ENCODE measurements at places on chromosomes 1 and 21. TPM values are rescaled to one million over a fixed set of nuclear protein-coding genes. Genes with fewer than 3 reads are reported as not detected.

DNA sequence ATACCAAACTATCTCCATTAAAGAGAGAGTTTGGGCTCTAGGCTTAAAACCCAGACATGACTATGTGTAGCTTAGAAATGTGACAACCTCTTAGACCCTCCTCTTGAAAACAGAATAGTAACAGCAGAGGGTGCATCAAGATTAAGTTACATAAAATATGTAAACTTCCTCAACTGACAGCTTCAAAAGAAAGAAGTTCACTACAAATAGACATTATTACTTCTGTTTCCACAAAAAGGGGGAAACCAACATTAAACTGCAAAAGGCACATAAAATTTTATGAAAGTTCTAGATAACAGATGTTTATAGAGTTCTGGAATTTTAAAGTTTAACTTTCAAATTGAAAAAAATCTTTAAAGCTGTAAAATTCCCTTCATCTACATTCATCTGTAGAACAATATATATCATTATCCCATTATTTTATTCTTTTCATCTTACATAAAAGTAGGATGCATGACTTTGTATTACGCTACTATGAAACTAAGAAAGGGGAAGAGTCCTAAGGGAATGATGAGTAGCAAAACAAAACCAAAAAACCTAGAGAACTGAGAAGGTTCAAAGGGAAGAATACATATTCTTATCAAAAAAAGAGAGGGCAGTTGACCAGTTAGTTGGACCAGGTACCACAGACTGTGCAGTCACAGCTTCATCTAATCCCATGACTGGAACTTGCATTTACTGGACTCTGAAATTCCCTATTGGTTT, 177.0 kb downstream of the SIPA1L2 start:
- DNase-seq, result no peak

GRCh38 chr1:236206548-236206947, 64.2 kb downstream of the GPR137B start:
- DNase-seq, result no peak

Gene FRRS1
- total RNA-seq, result 1.2 TPM

DNA sequence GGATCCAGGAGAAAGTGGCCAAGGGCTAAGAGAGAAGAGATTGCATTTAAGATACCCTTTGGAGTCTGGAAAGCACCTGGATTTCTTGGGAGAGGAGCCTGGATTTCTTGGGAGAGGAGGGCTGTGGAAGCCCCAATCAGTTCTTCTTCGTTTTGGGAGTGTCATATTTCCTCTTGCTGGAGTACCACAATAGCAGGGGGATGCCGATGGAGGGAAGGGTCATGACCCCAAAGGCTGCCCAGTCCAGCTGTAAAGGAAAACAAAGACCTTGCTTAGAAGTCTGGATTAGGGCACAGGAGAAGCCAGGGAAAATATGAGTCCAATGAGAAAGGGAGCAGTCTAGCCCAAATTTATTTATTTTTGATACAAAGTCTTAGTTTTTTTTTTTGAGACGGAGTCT, 11.3 kb downstream of the SSR2 start:
- DNase-seq, result no peak

DNA sequence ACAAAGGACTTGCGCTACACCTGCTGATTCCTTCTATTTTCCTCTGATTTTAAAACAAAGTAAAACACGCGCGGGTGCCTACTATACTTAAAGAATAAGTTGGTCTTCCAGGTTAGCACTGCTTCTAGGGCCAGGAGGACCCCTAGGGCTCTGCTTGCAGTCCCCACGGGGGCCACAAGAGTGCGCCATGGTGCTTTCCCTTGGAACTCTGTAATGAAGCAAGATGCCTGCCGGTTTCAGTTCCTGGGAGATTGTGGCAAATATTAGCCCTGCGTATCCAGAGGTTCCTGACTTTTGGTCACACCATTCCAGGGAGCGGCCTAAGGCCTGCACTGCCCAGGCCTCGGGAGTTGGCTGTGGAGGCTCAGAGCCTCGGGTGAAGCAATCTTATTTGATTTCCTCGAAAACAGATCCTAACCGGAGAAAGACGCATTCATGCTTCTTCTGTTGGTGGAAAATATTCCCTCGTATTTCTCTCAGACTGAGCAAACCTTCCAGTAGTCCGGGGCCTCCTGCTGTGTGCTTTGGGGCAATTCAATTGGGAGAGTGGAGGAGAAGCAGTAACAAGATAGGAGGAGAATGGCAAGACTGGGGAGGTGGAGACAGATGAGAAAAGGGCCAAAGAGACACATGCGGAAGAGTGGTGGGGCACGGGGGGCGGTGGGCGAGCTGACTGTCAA, 25.3 kb downstream of the ADAM30 start:
- peak; percentile 61 for DNase-seq

GRCh38 chr1:201468501-201468843, 516 bp downstream of the PHLDA3 start:
- no peak for DNase-seq

GRCh38 chr1:30353637-30354036, 369.7 kb downstream of the MATN1 start:
- DNase-seq, result no peak

DNA sequence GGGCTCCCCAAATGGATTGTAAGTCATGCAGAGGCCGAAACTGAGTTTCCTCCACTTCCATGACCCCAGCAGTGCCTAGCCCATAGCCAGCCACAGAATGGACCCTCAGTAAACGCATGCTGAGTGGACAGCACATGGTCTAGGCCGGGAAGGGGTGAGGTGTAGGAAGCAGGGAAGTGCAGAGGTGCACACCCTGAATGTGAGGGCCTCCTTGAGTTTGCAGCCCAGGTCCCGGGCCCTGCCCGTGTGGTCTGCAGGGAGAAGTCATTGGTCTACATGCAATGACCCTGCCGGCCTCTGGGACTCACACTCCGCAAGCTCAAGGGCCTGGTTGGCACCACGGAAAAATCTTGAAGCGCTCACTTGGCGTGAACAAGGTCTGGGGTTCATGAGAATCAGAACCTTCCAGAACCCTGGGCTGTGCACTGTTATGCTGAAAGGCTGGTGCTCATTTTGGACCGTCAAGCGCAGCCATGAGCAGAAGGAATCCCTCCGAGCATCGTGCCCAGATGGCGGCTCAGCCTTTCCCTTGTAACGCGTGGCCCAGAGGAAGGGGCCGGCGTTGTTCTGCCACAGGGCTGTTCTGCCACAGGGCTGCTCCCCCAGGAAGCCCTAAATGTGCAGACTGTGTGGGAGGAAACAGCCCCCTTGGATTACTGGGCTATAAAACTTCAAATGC, 66.4 kb downstream of the PSMG1 start:
- DNase-seq, result no peak

Gene OPRD1
- not detected for total RNA-seq

Gene SZRD1
- 184 TPM for total RNA-seq

DNA sequence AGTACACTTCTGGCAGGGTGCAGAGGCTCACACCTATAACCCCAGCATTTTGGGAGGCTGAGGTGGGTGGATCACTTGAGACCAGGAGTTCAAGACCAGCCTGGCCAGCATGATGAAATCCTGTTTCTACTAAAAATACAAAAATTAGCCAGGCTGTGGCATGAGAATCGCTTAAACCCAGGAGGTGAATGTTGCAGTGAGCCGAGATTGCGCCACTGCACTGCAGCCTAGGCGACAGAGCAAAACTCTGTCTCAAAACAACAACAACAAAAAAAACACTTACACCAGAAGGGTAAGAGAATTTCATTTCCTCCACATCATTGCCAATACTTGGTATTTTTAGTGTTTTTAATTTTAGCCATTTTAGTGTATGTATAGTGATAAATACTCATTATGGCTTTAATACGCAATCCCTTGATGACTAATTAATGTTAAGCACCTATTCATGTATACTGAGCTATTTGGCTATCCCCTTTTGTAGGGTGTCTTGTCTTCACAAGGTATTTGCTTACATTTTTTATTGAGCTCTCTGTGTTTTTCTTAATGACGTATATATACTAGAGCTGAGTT, 77.1 kb upstream of the TNR start:
- DNase-seq, result no peak

GRCh38 chr1:66262208-66262963, 271.6 kb upstream of the SGIP1 start:
- no peak for DNase-seq

GRCh38 chr1:113669988-113670387, 89.3 kb downstream of the PHTF1 start:
- no peak for DNase-seq

Gene CFAP141
- not detected for total RNA-seq

GRCh38 chr1:204150702-204151551, 917 bp downstream of the ETNK2 start:
- DNase-seq, result no peak

DNA sequence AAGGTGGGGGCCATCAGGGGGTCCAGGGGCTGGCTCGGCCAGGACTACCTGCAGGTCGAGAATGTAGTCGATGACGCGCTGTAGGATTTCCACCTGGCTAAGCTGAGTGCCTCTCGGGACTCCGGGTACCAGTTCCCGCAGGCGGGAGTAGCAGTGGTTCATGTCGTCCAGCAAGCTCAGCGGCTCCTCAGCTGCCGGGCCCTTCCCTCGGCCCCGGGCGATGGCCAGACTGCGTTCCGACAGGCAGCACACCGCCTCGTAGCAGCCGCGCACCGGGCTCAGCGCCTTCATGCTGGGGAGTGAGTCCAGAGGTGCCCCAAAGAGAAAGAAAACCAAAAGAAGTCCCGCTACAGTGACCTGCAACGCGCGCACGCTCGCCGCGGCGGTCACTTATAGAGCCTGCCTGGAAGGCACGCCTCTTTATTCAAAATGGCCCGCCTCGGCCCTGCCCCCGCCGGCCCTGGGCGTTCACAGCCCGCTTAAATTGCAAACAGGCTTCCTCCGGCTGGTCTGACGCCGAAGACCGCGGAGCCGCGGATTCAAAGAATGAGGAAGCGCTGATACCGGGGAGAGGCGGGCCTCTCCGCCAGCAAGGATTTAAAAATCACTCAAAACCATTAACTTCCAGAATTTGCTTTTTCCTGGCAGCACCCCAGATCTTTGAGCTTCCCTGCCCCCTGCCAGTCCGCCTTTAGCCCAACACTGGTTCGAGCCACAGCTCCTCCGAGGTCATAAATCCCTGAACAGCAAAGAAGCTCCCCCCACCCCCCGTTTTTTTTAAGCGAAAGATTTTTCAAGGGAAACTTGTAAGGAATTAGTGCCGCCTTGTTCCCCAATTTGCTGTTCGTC, at the start of gene ID3:
ID3 (minus strand) TSS at position 366 of the 849 bp plus-strand sequence; CDS start at position 291, 75 bp downstream.
- DNase-seq, result peak; percentile 90

GRCh38 chr1:97209381-97209957, 487.9 kb downstream of the PTBP2 start:
- DNase-seq, result no peak

GRCh38 chr1:36467700-36468455, 3.7 kb upstream of the MRPS15 start:
- no peak for DNase-seq

- DNase-seq, result no peak
Observed at GRCh38 chr1:244137276-244137675, 86.2 kb downstream of the ZBTB18 start.

- no peak for DNase-seq
Observed at GRCh38 chr1:71031426-71031825, 16.2 kb downstream of the PTGER3 start.

Gene PLA2G2D
- total RNA-seq, result 0.16 TPM

Gene KRTAP12-3
- not detected for total RNA-seq

GRCh38 chr1:223621312-223621734, 44.2 kb downstream of the CAPN8 start:
- DNase-seq, result no peak

Gene OR2AK2
- total RNA-seq, result not detected

DNA sequence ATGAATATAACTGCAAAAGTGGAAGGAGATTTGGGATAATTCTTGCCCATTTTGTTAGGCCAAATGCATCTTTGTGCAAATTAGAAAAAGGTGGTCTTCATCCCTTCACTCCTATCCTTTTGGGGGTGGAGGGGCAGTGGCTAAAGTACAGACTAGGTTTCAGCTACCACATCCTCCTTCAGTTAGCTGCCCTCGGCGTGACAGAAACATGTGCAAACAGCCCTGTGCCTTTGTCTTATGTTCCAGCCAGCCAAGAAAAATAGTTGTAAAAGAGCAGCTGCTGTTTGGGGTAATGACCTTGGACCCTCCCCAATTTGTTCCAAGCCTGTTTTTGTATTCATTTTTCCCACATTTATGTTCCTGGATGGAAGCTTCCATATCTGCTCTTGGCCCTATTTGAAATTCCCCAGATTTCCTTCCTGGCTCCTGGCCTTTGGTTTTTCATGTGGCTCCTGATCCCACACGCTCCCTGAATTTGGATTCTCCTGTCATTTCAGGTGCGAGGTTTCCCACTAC, 8.3 kb upstream of the LGALS8 start:
- DNase-seq, result no peak

DNA sequence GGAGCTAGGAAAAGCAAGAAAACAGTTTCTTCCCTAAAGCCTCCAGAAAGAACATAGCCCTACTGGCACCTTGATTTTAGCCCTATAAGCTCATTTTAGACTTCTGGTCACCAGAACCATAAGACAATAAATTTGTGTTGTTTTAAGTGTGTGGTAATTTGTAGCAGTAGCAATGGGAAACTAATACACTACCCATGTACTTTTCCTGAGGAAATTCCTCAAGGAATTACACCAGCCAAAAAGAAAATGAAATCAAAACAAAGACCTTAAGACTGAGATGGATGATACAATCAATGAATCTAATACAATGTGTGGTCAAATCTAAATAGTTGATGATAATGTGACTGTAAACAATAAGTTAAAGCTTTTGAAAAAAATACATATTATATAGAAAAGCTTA, 11.8 kb downstream of the VAMP4 start:
- DNase-seq, result no peak

Gene LDLRAD1
- not detected for total RNA-seq

Gene CRP
- not detected for total RNA-seq

GRCh38 chr1:183645531-183645930, 7.6 kb downstream of the APOBEC4 start:
- no peak for DNase-seq

DNA sequence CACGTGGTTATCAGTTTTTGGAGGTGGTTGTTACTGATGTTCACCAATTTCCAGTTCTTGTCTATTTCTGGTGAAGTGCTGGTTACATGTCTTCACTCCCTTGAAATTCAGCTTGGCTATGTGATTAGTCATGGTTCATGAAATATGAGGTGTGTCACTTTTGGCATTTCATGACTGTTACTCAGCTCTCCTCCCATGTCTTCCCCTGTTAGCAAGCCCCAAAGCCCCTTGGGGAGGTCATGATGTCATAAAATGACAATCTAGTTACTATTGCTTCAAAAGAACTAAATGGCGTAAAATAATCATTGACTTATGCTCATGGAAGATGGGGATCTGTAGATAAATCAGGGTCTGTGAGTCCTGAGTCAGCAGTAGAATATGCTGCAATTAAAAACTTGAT, 425.1 kb downstream of the SETD4 start:
- DNase-seq, result no peak

GRCh38 chr1:54581621-54582035, 33.6 kb downstream of the ACOT11 start:
- DNase-seq, result no peak

- DNase-seq, result no peak
Observed at GRCh38 chr1:42046761-42047507, 106.3 kb upstream of the GUCA2B start.

GRCh38 chr1:199336745-199337640, 690.5 kb upstream of the NR5A2 start:
- DNase-seq, result no peak
